ENCODE measurements at places on chromosomes 3 and 15.

GRCh38 chr3:182450942-182451787, 342.1 kb upstream of the ATP11B start:
- no peak for DNase-seq

- DNase-seq: no peak
These were observed 207.7 kb downstream of the SOX2 start for GRCh38 chr3:181919375-181919774.

GRCh38 chr3:106144030-106144429, 275.2 kb upstream of the CBLB start:
- no peak for DNase-seq

- DNase-seq: peak; percentile 16
These were observed at the start of gene ABI3BP for GRCh38 chr3:100993309-100993708. Gene ABI3BP, minus strand, starts transcription at chr3:100993421. Its CDS starts 37 bp downstream, at chr3:100993384.

DNA sequence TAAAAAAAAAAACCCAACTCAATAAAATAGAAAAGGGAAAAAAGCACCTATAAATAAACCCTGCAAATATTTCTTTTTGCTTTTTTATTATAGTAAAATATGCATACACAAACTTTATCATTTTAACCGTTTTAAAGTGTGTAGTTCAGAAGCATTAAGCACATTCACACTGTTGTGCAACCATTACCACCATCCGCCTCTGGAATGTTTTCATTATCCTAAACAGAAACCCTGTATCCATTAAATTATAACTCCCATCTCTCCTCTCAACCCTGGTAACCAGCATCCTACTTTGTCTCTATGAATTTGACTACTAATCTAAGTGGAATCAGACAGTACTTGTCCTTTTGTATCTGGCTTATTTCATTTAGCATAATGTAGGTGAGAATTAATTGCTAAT, 15.0 kb downstream of the CDCP1 start:
- no peak for DNase-seq

GRCh38 chr3:101383156-101383575, 62.8 kb upstream of the IMPG2 start:
- no peak for DNase-seq

GRCh38 chr3:140056047-140056446, 121.1 kb downstream of the CLSTN2 start:
- no peak for DNase-seq

- DNase-seq: no peak
These were observed 6.4 kb downstream of the CADM2 start for GRCh38 chr3:84965141-84965540.

DNA sequence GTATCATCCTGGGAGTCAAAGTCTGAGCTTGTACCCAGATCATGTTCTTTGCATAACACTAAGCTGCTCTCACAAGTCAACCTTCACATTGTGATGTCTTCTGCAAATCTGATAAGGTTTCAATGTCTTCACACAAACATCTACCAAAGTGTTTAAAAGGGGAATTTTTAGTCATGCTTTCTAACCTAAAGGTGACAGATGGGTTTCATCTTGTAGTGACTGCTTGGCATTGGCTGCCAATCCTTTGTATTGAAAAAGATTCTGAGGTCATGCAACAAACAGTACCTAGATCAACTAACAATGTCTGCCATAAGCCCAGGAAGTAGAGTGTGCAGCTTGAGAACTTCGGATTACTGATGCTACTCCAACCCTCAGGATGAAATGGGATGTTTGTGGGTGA, 43.6 kb upstream of the DIPK2A start:
- DNase-seq: no peak

DNA sequence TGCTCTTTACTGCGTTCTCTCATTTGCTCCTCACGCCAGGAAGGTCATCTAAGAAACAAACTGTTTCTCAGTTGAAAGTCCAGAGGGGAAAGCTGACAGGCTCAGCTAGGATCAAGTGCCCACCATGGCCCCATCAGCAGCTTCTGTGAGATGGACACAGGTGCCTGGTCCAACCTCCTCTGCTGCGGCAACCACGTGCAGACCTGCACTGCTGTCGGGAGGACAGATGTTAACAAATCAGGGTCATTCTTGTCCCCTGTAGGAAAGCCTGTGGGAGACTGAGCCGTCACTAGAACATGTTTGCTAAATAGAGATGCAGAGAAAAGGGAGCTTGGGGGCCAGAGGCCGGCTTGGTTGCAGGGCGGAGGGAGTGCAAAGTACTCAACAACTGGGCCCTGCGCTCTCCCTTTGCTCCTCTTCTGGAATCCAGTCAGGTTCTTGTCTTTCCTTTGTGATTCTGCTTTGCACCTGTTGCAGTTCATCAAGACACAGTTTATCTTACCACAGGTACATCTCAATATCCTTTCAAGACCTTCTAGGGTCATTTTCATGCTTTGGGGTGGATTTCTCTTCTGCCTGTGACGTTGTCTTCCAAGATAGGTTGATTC, 20.9 kb downstream of the GPD1L start:
- DNase-seq: no peak

DNA sequence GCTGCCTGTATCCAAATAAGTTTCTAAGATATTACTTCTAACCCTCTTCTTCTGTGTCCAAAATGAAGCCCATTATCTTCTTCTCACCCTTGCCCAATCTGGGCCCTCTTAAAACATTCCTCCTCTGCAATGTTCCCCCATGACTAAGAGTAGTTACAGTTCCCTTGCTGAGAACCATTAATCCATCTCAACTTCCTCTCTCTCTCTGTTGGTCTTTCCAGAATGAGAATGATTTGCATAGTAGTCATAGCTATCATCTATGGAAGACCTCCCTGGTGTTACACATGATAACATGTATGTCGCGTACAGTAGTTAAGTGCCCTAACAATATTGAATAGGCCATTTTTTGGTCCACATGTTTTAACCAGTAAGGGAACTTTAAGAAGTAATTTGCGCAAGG, 177.9 kb downstream of the ANXA2 start:
- DNase-seq: no peak

DNA sequence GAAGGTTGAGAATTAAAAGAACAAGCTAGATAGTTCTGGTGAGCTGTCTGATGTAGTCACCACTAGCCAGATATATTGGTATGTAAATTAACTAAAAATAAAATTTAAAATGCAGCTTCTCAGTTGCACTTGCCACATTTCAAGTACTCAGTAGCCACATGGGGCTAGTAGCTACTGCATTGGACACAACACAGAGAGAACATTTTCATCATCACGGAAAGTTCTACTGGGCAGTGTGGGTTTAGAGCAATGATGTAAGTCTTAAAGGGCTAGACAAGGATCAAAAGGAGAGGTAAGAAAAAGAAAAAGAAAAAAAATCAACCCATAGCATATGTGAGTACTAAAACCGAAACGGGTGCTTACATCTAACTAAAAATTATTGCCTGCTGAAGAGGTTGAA, 282.4 kb upstream of the LRRFIP2 start:
- DNase-seq: no peak

DNA sequence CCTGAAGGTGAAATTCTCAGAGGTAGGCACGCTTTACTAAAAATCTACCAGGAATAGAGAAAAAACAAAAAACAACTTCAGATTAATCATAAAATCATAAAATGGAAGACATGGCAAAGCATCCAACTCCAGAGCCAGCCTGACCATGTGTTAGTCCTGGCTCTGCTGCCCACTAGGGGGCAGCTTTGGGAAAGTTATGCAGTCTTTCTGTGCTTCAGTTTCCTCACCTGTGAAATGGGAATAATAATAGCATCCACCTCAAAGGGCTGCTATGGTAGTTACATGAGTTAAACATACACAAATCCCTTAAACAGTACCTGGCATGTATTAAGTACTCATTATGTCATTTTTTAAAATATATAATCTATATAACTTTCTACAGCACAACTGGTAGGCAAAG, 52.3 kb downstream of the WNT5A start:
- peak; percentile 39 for DNase-seq

DNA sequence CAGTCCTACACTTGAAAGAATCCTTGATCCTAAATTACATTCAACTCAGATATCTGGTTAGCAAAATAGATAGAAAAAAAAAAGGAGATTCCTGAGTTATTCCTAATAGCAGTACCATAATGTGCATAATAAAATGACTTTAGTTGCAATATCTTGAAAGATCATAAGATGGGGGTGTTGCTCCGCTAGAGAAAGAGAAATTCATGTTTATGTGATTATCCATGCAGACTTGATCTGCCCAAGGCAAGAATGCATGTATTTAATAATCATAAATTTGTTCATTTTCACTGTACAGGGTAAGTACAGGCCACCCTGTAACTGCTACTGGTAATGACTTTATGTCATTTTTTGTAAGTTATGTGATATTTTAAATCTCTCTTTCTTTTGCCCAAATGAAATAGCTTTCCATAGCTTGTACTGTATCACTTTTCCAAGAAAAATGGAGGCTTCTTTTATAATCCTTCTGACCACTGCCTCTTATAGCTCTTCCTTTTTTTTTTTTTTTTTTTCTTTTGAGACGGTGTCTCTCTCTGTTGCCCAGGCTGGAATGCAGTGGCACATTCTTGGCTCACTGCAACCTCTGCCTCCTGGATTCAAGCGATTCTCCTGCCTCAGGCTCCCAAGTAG, 84.6 kb downstream of the HCN4 start:
- DNase-seq: no peak

DNA sequence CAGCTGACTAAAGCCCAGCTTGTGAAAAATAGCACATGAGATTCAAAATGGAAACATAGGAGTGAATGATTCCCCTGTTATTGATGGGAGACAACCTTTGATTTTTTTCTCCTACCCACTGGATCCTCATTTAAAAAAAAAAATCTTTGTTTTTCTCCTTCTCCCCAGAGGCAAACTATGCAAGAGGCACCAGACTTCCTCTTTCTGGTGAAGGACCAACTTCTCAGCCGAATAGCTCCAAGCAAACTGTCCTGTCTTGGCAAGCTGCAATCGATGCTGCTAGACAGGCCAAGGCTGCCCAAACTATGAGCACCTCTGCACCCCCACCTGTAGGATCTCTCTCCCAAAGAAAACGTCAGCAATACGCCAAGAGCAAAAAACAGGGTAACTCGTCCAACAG, 2.6 kb downstream of the CACNA1D start:
- no peak for DNase-seq

DNA sequence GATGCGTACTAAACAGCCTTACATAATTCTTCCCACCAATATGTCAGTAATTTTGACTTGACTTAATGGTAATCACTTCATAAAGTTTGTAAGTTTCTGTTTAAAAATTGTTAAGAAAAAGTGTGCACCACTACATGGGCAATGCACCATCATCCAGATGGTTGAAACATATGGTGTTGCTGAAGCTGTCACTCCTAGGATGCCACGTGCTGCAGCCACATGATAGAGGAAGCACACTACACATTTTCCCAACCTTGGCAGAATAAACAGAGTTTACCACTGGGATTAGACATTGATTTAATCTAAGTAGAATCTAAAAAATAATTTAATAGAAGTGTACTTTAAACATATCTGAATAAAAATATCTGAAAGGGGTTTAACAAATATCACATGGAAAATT, 1209.9 kb downstream of the NSUN3 start:
- no peak for DNase-seq

GRCh38 chr3:195139091-195139875, 131.7 kb downstream of the XXYLT1 start:
- no peak for DNase-seq

DNA sequence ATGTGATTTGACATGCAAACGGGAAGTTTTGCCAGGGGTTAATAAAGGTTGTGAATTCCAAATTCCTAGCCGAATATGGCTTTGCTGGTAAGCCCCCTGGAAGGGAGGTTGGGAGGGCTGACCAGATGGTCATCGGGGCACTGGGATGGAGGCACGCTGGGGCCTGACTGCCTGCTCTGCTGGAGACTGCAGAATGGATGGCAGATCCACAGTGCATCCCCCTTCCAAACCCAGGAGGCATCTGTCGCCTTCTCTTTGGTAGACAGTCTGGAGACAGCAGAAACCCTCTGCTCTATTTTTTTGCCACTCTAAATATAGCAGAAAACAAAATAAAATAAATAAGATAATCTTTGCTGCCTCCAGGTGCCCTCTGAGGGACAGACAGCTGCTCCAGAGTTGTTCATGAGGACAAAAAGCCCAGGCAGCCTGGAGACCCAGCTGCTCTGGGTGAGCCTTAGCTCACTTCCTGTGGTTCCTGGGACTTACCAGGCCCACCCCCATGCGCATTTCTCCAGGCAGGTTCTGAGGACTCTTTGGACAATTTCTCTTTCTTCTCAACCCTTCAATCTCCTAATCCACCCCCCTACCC, 6.1 kb upstream of the SPTBN5 start:
- no peak for DNase-seq

- no peak for DNase-seq
These were observed 49.9 kb upstream of the IQSEC1 start for GRCh38 chr3:13123013-13123654.

DNA sequence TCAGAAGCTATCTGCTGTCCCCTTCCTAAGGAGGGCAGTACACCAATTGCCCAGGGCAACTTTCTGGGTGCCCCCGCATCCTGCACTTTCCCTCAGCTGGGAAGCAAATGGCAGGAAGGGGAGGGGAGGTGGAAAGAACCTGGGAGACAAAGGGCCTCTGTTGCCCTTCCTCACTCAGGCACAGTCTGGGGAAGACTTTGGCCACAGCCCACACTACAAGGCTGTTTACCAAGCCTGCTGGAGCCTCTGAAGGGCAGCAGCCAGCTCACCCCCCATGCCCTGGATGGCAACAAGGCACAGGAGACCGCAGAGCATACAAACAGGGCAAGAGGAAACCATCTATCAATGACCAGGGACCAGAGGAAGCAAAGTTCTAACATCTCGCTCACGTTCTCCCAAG, 42.4 kb downstream of the ARRDC4 start:
- DNase-seq: no peak

GRCh38 chr3:187012609-187013051, 82.3 kb downstream of the ST6GAL1 start:
- peak; percentile 66 for DNase-seq

DNA sequence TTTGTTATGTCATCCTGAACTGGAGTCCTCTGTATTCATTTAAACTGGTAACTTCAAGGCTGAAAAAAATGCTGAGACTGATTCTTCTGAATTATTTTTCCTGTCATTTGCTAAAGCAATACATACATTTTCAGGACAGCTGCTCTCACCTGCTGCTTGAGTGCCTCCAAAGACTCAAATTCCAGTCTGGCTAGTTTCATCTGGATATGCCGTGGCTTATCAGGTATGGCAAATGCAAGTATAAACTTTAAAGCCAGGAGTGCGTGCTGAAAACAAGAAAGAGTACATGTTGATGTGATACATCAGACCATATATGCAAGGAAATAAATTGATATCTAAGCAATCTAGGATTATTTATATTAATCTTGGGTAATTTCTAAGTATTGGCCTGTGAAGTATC, 146.1 kb downstream of the SNRK start:
- no peak for DNase-seq

DNA sequence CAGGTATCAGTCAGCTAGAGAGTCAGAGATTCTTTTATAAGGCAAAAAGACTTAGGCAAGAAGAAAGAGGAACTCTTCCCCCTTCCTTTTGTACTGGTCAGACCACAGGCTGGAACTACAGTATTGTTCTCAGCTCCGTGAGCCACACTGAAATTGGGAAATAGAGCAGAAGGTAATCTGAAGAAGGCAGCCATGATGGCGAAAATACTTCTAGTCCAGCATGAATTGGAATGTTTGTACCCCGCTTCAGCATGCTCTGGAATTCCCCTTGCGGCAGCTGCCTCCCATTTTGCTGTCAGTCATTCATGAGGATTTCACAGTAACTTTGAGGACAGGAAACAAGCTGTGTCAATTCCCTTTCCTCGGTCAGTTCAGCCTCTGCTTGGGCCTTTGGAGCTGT, 96.2 kb downstream of the CORO2B start:
- DNase-seq: no peak

Data from activated CD8-positive, alpha-beta T cell treated with anti-CD3 and anti-CD28 coated beads for 36 hours (primary cell).